ENCODE measurements at places on chromosomes 4 and X. TPM values are rescaled to one million over a fixed set of nuclear protein-coding genes. Genes with fewer than 3 reads are reported as not detected.

DNA sequence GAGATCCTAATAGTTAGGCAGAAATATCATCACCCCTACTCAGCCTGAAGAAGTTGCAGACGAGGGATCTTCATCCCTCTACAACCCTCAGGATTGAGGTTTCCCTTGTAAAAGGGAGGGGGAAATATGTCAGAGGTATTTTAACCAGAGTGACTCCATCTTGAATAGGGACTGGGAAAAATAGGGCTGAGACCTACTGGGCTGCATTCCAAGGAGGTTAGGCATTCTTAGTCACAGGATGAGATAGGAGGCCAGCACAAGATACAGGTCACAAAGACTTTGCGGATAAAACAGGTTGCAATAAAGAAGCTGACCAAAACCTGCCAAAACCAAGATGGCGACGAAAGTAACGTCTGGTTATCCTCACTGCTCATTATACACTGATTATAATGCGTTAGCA lies 17.5 kb downstream of the IL13RA2 start:
- DNase-seq: no peak

DNA sequence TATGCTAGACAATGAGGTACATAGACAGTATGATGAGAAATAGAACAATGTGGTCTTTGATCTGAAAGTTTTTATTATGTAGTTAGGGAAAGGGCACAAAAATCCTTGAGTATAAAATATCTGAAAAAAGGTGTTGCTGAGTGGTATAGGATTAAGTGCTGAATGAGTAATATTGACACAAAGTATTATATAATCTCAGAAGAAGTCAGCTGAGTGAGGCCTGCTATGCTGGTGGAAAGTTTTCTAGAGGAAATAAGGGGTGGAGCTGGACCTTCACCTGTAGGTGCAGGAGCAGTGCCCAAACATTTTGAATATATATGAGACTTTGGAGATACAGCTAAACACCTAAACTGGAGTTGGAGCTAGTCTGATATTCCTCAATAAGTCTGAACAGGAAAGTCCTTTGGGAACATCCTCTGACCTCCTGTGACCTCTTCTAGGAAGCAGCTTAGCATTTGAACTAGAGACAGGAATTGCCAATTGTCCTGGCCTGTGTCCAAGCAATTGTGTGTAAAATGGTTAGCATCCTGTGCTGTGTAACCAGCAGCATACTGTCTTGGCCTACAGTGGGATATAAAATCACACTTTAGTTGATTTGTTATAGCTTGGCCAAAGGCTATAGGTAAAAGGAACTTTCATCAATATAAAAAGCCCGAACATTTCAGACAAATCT lies 285.3 kb downstream of the ANKRD50 start:
- DNase-seq: no peak

The YY2 gene
- 2.0 TPM for polyA plus RNA-seq

- DNase-seq: no peak
These were observed 33.7 kb downstream of the ATP2B3 start for GRCh38 chrX:153551135-153551534.

The CT45A10 gene
- polyA plus RNA-seq: not detected

DNA sequence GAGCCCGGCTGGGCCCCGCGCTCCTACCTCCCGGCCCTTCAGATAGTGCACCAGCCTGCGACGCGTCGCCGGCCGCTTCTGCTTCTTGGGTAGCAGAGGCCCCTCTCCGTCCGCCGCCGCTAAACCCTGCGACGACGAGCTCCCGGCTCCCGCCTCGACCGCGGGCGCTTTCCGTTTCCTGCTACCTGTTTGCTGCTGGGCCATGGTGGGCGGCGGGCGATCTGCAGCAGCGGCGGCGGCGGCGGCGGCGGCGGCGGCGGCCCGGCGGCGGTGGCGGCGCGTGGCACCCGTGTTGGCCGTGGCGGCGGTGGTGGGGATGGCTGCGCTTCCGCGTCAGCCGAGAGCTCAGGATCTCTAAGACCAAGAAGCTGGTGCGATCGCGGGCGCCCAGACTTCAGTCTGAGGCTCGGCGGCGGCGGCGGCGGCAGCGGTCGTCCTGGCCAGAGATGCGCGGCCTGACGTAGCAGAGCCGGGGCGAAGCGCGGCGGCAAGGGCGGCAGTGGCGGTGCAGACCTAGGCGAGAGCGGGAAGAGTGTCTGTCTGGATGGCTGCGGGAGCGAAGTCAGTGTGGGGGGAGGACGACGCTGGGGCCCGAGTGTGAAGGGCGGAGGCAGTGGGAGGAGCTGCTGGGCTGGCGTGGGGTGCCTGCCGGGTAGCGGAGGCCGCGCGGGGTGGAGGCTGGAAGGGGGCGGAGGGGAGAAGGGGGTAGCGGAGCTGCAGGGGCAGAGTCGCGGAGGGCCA lies at the start of gene DCAF12L2:
TSS of gene DCAF12L2 (minus strand) at position 569 of the 741 bp plus-strand sequence. CDS start at position 204, 365 bp downstream.
- DNase-seq: no peak

Measured in AG04450 (cell line).